SK-N-SH (cell line): ENCODE measurements at places on chromosomes 7 and 10. TPM values are rescaled to one million over a fixed set of nuclear protein-coding genes. Genes with fewer than 3 reads are reported as not detected.

Gene AKR1C1
- polyA plus RNA-seq = 1.2 and 1.3 TPM in 2 replicates

Gene PRKAR2B
- polyA plus RNA-seq = 17.3 and 19.3 TPM in 2 replicates

DNA sequence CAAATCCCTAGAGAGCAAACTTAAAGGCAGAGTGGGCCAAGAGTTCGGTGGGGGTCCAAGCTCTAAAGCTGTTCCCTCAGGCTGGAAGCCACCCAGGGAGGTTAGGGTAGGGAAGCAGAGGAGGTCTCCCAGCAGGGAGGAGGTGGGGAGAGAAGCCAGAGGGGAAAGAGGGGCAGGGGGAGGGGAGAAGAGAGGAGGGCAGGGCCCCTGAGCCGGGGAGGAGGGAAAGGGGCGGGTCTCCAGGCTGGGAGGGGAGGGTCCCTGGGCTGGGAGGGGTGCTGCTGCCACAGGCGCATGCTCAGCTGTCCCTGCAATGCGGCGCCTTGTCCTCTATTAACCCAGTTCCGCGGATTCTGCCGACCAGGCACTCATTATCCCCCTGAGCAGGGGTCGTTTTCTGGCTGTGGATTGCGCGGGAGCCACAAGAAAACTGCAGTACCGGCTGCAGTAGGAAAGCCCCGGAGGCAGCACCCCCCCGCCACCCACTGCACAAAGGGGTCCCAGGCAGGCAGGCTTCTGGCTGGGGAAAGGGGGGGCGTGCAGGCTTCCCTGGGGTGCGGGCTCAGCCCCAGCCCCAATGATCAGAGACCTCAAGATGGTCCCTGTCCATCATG, 49.3 kb downstream of the CAMK2B start:
- peak; percentile 94 for DNase-seq

GRCh38 chr7:99314504-99314903, 11.2 kb upstream of the ARPC1A start:
- no peak for DNase-seq

- no peak for DNase-seq
Measured at GRCh38 chr7:7100432-7100849, 81.9 kb upstream of the C1GALT1 start.

Gene CTAGE6
- polyA plus RNA-seq = 0.12 and 0.32 TPM in 2 replicates
